Muscle of back (tissue), 13 donors: ENCODE measurements at places on chromosomes 12 and 14. TPM values are rescaled to one million over a fixed set of nuclear protein-coding genes. Genes with fewer than 3 reads are reported as not detected.

GRCh38 chr12:12975322-12976077, 23.5 kb upstream of the GPRC5D start:
- no peak for DNase-seq

- no peak for DNase-seq
Measured at GRCh38 chr14:24338843-24339242, 948 bp downstream of the RIPK3 start.

DNA sequence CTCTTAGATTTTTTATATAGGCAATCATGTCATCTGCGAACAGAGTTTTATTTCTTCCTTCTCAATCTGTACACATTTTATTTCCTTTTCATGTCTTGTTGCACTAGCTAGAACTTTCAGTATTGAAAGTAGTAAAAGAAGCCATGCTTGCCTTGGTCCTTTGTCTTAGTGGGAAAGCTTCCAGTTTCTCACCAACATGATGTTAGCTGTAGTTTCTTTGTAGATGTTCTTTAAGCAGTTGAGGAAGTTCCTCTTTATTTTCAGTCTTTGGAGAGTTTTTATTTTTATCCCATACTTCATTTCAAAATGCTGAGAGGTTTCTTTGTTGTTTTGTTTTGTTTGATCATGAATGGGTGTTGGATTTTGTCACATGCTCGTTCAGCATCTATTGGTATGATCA, 12.7 kb upstream of the RIMKLB start:
- DNase-seq = no peak

- peak; percentile 39 for DNase-seq
Measured at GRCh38 chr14:23895480-23895879, 58.1 kb upstream of the DHRS4 start.

GRCh38 chr12:22656376-22656775, 31.4 kb downstream of the ETNK1 start:
- DNase-seq = no peak

DNA sequence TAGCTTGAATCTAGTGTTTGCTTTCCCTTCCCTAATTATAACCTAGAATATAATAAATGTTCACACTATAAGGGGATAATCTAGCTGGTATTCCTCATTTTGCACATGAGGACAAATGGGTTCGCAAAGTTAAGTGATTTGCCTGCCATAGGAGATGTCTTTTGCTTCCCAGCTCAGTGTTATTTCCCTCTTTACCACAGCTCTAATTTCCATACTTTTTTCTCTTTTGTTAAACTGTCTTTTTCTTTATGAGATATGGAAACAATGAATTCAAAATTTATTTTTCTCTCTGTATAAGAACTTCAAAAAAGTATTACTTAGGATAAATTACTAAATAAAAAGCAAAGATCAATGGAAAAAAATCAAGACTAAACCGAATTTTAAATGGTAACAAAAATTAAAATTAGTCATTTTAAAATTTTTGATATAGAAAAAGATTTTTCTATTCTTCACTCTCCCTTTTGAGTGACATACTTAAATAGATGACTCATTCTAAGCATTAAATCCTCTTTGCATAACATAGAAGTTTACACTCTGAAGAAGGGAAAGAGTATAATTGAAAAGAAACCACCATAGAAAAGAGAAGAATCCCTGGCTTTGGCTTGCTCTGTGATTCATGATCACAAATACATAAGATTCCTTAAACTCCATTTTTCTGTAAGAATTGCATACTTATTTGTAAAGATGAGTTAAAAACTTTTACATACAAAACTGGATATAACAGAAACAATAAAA, 97.3 kb downstream of the INSM2 start:
- DNase-seq = no peak

GRCh38 chr12:53093777-53094393, 3.6 kb upstream of the IGFBP6 start:
- DNase-seq = no peak

DNA sequence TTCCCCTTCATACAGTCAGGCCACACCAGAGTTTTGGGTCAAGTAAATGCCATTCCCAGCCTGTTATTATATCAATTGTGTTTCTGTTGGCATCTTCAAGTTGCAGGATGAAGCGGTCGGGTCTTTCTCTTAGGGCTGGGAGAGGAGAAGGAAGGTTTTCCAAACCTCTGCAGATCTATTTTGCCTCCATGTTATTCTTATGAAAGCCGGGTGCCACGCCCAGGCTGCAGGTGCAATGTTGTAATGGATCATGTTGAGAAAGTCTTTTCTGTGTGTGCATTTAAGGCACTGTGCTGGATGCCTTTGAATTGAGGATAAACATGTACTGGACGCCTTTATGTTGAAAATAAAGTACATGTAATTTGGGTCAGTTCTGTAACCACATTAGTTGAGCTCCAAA, 164.4 kb upstream of the HIF1A start:
- DNase-seq = no peak

- DNase-seq = no peak
Measured at GRCh38 chr14:68506645-68507419, 286.0 kb downstream of the ZFP36L1 start.

DNA sequence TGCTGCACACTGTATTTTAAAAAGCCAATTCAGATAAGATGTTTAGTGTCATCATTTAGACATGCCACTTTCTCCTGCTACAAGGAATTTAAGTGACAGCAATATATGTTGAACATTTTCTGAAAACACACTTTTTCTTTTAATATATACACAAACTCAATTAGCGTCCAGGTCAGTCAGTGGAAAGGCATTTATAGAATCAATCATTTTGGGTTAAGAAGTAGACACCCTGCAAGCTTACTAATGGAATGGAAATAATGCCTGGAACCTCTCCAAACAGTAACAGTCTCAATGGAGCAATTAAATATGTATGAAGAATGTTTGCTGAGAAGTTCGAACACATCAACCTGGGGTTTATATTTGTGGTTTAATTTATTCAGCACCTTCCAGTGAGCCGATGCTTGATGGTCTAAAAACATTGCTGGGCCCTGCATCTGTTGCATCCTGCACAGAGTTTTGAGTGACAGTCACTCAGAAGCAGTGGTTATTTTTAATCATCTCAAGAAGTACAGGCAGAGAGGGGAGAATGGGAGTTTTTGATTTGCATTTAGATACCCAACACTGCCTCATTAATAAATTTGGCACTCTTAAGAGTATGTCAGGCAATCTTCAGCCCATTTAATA, 410.7 kb downstream of the TMEM117 start:
- DNase-seq = no peak

GRCh38 chr12:31203261-31203660, 122.7 kb downstream of the SINHCAF start:
- no peak for DNase-seq

DNA sequence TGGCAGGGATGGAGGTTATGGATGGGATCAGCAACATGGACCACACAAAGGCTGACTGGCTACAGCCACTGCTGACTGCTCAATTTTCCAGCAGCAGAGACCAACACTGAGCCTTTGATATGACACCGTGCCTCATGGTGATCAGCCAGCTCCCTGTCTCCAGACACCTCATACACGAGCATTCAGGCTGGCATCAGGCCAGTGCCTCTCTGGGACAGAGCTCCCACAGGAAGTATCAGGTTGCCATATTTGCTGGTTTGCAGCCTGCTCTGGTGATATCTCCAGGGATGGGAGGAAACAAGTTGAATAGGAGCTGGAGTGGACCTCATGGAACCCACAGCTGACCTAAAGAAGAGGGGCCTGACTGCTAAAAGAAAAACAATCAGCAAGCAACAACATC, 471.2 kb upstream of the ATXN7L3B start:
- DNase-seq = no peak

GRCh38 chr14:34966413-34966812, 16.4 kb upstream of the SRP54 start:
- no peak for DNase-seq

- DNase-seq = no peak
Measured at GRCh38 chr14:105776924-105777323, 250.5 kb downstream of the TMEM121 start.

DNA sequence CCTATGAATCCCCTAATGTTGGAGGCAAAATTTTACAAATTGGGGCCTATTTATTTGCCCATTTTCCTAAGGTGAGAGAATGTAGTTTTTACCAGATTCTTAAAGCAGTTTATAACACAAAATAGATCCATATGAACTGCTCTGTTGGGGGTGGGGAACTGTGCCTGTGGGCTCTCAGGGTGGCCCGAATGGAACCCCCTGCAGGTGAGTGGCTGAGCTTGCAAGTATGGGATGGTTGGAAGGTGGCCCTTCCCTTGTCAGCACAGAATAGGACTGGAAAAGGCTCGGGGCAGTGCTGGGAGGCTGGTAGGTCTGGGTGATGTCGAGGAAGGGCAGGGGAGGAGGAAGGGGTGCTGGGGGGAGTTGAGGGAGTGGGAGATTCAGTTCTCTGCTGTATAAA, 4.9 kb downstream of the VSX2 start:
- no peak for DNase-seq

GRCh38 chr14:64540208-64541202, at the start of gene HSPA2:
HSPA2 (plus strand) TSS chr14:64540741; CDS start chr14:64540850, 109 bp downstream.
- DNase-seq = peak; percentile 99

DNA sequence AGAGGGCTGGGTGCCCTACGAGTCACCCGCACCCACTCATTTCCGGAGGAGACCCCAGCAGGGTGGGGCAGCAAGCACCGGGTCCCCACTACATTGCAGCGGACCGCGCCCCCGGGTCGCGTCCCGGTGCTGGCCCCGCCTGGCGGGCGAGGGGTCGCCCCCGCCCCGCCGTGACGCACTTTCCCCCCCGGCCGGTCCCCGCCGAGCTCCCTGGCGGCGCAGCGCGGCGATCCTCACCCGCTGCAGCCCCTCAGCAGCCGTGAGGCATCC, 106.1 kb downstream of the PRICKLE1 start:
- peak; percentile 27 for DNase-seq

DNA sequence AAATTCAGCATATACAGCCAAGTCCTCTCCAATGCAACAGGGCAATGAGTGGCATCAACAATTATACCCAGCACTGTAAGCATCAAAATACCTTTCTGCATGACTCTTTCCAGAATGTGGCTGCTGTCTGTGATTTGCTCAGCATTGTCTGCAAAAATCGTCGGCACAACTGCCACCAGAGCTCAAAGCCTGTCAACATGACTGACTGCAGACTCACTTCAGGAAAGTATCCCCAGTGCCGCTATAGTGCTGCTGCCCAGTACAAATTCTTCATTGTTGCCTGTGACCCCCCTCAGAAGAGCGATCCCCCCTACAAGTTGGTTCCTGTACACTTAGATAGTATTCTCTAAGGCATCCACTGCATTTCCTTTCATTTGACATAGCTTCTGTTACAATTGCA, 735 bp downstream of the RNASE6 start:
- DNase-seq = no peak

- peak; percentile 51 for DNase-seq
Measured at GRCh38 chr12:4849115-4849541, 60.6 kb upstream of the KCNA1 start.

The EVL gene
- 65.5 TPM for polyA plus RNA-seq

The PMCH gene
- polyA plus RNA-seq = 0.37 TPM

The SERPINA12 gene
- polyA plus RNA-seq = not detected

The PRH2 gene
- polyA plus RNA-seq = not detected

The SOAT2 gene
- 0.20 TPM for polyA plus RNA-seq

The PLEKHD1 gene
- 0.48 TPM for polyA plus RNA-seq

The AHNAK2 gene
- 22.2 TPM for polyA plus RNA-seq

The ZNF740 gene
- 34.7 TPM for polyA plus RNA-seq

The SLC4A8 gene
- polyA plus RNA-seq = 1.2 TPM

The NPFF gene
- 1.0 TPM for polyA plus RNA-seq

The FBXW8 gene
- 15.4 TPM for polyA plus RNA-seq

The CD163L1 gene
- 7.9 TPM for polyA plus RNA-seq
